ENCODE measurements at places on chromosomes 11 and 22. TPM values are rescaled to one million over a fixed set of nuclear protein-coding genes. Genes with fewer than 3 reads are reported as not detected.

Gene MEI1
- total RNA-seq, result 0.07 TPM

Gene TH
- total RNA-seq, result under 0.01 TPM

Gene RAB1B
- 61.2 TPM for total RNA-seq

Gene SYT7
- 39.9 TPM for total RNA-seq

Gene DDI1
- not detected for total RNA-seq

Gene VPREB1
- not detected for total RNA-seq

Gene DAGLA
- under 0.01 TPM for total RNA-seq

Gene CSNK2A3
- total RNA-seq, result 4.1 TPM

Gene BACE1
- total RNA-seq, result 20.6 TPM

Gene TTC12
- 16.7 TPM for total RNA-seq

Gene C11orf42
- total RNA-seq, result not detected

Gene MS4A6A
- total RNA-seq, result not detected

Gene VSIG2
- under 0.01 TPM for total RNA-seq

Gene GRAP2
- total RNA-seq, result not detected

Gene OR51B5
- total RNA-seq, result not detected

Gene CLDN5
- not detected for total RNA-seq

Gene SERPIND1
- not detected for total RNA-seq

Gene DDTL
- total RNA-seq, result 1.7 TPM

Gene MS4A6E
- not detected for total RNA-seq

Gene KRTAP5-9
- total RNA-seq, result not detected

Gene H19
- 3.8 TPM for total RNA-seq

Gene OR51A2
- total RNA-seq, result not detected

Gene LARGE2
- 6.5 TPM for total RNA-seq

Gene SCARF2
- 0.57 TPM for total RNA-seq

Gene CEND1
- not detected for total RNA-seq

Gene C11orf87
- under 0.01 TPM for total RNA-seq

Gene LIMK2
- total RNA-seq, result 250 TPM

Gene OOSP4B
- total RNA-seq, result not detected

Gene BDNF
- total RNA-seq, result 1.4 TPM

Gene RIC3
- total RNA-seq, result 0.68 TPM

Gene OR8G5
- not detected for total RNA-seq

Gene USP2
- total RNA-seq, result 1.4 TPM

Gene GAS2
- 1.4 TPM for total RNA-seq

Gene RAG1
- total RNA-seq, result 1.8 TPM

Gene GAL3ST1
- total RNA-seq, result 0.07 TPM

Gene NLRP14
- total RNA-seq, result under 0.01 TPM

Gene SLC22A24
- total RNA-seq, result not detected

Gene TMEM25
- 14.4 TPM for total RNA-seq

Gene DEFB131B
- total RNA-seq, result not detected

Gene CLTCL1
- 26.9 TPM for total RNA-seq

Gene SPCS2
- total RNA-seq, result 39.8 TPM

Measured in nasal cavity respiratory epithelium epithelial cell of viscerocranial mucosa (primary cell).